ENCODE measurements at places on chromosomes 6 and 20. TPM values are rescaled to one million over a fixed set of nuclear protein-coding genes. Genes with fewer than 3 reads are reported as not detected.

Gene KIZ
- 25.0 TPM for total RNA-seq

Gene MAPK13
- 21.9 TPM for total RNA-seq

Gene DEFB115
- not detected for total RNA-seq

Gene OR2B6
- not detected for total RNA-seq

Gene DUSP15
- total RNA-seq = 2.5 TPM

Gene HLA-DQB1
- 3.2 TPM for total RNA-seq

Gene KIF25
- not detected for total RNA-seq

Gene NNAT
- total RNA-seq = 8.3 TPM

Gene TGM2
- total RNA-seq = 92.8 TPM

Gene GSTA5
- total RNA-seq = not detected

Gene LPA
- total RNA-seq = 0.49 TPM

Gene DZANK1
- total RNA-seq = 2.9 TPM

Gene CYP39A1
- total RNA-seq = 5.4 TPM

Gene ZNF512B
- total RNA-seq = 10.3 TPM

Gene LAMA4
- 56.5 TPM for total RNA-seq

Gene SLPI
- 431 TPM for total RNA-seq

- DNase-seq = no peak
Measured at GRCh38 chr6:50925548-50925947, 106.9 kb downstream of the TFAP2B start.

- no peak for DNase-seq
Measured at GRCh38 chr20:47508278-47508677, 6.6 kb downstream of the NCOA3 start.

DNA sequence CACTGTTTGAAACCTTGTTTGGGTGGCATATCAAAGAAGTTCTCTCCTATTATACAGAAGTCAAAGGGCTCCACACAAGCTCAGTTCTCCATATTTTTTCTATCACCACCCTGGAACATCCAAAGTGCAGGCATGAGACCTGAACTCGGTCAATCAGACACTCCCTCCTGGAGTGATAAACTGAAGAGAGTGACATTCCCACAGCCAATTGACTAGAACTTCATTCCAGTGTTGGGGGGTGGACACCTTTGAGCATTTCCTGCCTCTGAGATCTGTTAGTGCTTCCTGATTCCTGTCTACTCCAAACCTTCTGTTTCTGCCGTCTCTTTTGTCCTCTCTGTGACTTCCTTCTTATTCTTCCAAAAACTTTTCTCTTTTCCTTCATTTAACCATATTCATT lies 220.7 kb upstream of the NOX3 start:
- DNase-seq = no peak

- DNase-seq = no peak
Measured at GRCh38 chr20:53345536-53346334, 247.9 kb downstream of the ZNF217 start.

GRCh38 chr6:44564906-44565524 lies 177.5 kb downstream of the CDC5L start:
- DNase-seq = no peak

GRCh38 chr6:37172912-37173492 lies 3.0 kb downstream of the PIM1 start:
- no peak for DNase-seq

DNA sequence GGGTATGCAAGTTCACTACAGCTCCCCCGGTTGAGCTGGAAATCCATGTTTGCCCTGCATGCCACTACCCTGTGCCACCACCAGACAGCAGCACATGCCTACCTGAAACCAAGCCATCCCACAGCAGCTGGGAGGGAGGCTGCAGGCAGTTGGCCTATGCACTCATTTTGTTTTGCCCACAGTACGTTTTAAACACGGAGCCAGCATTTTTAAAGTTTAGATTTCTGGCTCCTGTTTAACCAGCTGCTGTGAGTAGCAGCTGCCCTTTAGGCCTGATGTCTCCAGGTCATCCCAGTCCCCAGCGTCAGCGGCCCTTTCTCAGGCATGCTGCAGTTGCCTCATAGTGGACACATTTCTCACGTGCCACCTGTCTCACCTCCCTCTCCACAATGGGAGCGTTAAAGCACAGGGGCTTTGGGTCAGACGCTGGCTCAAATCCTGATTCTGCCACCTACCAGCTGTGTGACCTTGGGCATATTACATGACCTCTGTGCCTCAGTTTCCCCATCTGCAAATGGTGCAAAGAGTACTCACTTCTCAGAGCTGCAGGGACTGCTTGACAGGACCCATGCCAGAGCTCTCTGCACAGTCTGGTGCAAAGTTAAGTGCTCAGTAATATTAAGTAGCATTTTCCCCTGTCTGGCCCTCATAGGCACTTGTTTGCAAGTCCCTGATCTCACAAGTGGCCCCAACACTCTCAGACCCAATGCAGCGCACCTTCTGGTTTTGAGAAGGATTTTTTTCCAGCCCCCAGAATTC lies 8.2 kb upstream of the UBE2V1 start:
- DNase-seq = no peak

DNA sequence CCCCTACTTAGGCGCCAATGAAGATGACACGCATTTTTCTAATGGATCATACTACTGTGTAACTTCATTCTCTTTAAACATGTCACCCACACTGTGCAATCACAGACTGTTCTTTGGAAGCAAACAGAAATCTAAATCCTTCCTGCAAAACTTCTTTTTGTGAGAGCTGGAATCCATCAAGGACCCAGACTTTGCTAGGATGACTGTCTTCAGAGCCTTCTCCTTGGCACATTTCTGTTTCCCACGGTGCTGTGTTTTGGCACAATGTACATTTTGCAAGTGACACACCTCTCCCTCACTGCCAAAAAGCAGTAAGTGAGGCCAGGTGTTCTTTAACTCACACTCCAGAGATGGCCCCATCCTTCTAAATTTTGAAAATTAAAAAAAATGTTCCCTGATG lies 21.7 kb upstream of the TAGAP start:
- DNase-seq = no peak

- no peak for DNase-seq
Measured at GRCh38 chr6:63527658-63528514, 44.4 kb upstream of the LOC128125822 start.

GRCh38 chr6:70884074-70884983 lies 72.5 kb downstream of the B3GAT2 start:
- no peak for DNase-seq

DNA sequence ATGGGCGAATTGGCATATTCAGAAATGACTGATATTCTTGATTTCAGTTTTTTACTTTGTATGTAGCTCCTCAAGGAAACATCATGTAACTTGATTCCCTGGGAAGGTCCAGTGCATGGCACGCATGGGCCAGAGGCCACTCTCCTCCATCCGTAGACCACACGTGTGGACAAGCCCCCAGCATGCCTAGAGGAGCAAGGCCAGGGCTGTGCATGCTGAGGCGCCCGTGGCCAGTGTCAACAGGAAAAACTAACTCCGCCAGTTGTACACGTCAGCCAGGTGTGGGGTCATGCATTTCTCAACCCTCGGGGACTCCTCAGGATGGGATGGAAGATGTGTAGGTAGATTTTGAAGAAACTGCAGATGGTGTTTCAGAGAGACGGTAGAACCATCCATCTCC lies 37.8 kb upstream of the CD93 start:
- no peak for DNase-seq

- DNase-seq = no peak
Measured at GRCh38 chr20:45998761-45999160, 9.9 kb upstream of the MMP9 start.

GRCh38 chr6:91447530-91448254 lies 860.8 kb upstream of the MAP3K7 start:
- no peak for DNase-seq

GRCh38 chr6:136859430-136859829 lies 37.0 kb downstream of the PEX7 start:
- no peak for DNase-seq

- no peak for DNase-seq
Measured at GRCh38 chr6:72554761-72555221, 67.1 kb upstream of the KCNQ5 start.

GRCh38 chr6:80217794-80218193 lies 111.3 kb downstream of the BCKDHB start:
- DNase-seq = no peak

DNA sequence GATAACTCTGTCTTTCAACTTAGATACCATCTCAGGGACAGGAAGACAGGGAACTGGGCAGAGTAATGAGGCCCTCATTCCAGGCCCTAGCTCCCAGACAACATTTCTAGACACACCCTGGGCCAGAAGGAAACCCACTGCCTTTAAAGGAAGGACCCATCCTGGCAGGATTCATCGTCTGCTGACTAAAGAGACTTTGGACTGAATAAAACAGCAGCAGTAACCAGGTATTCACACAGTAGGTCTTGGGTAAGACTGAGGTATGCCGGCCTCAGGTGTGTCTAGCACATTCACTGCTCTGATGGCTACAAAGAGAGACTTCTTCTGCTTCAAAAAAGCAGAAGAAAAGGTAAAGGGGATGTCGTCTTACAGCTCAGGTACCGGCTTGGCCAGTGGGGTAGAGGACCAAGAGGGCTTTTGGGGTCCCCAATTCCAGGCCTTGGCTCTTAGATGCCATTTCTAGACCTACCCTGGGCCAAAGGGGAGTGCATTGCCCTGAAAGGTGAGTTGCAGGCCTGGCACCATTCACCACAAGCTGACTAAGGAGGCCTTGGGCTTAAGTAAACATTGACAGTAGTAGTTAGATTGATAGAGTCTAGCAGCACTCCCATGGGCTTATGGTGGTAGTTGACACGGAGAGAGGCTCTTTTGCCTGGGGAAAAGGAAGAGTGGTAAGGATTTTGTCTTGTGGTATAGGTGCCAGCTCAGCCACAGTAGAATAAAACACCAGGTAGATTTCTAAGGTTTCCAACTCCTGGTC lies 13.4 kb downstream of the SNX14 start:
- no peak for DNase-seq

GRCh38 chr6:162941128-162941527 lies 213.4 kb downstream of the PACRG start:
- no peak for DNase-seq

DNA sequence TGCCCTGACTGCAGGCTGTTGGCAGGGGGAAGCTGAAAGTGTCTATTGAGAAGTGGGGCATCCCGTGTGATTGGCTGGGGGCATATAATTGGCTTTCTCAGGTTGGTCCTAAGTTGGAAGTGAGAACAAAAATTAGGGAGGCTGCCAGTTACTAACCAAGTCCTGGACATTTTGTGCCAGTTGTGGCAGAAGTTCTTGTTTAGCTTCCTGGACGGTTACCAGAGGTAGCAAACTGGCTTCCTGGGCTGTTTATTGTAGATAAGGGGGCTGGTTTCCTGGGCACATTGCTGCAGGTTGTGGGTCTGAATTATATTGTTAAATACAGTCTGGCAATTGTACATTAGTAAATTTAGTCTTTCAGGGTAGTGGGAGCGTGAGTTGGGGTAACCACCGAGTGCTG lies 50.6 kb upstream of the SLC2A12 start:
- no peak for DNase-seq

DNA sequence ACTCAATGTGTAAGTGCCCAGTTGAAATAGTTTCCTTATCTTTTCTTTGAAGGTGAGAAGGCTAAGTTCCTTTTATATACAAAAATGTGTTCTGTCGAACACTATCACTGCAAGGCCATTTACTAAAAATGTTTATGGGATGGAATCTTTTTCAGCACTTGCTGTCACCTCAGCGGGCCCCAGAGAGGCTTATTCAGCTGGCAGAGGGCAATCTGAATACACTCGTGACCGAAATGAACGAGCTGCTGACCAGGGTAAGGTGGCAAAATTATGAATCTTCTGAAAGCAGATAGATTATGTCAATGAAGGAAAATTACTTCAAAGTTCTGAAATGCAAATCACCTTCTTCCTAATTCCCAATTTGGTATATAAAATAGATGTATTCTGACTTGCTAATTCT lies 340.2 kb downstream of the ARHGAP18 start:
- DNase-seq = no peak

GRCh38 chr20:37337208-37337991 lies 8.5 kb upstream of the SRC start:
- no peak for DNase-seq

- DNase-seq = no peak
Measured at GRCh38 chr6:124131259-124131658, 327.6 kb downstream of the NKAIN2 start.

DNA sequence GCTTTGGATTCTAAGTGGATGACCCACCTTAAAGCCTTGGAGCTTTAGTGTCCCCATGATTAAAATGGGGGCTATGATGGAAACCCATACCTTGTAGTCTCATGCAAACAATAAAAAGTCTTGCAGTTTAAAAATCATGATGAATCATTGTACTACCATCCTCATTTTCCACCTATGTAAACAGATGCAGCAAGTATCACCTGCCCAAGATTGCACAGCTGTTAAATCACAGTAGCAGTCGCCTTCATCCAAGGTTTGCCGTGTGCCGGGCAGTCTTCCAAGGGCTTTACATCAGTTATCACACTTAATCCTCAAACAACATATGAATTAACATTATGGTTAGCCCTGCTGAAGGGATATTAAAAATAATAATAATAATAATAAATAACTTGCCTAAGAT lies 210.3 kb downstream of the FOXA2 start:
- no peak for DNase-seq

- no peak for DNase-seq
Measured at GRCh38 chr6:13492357-13492756, 5.0 kb upstream of the GFOD1 start.

- no peak for DNase-seq
Measured at GRCh38 chr6:71406865-71407860, 118.6 kb downstream of the OGFRL1 start.

- DNase-seq = no peak
Measured at GRCh38 chr6:111864138-111865048, 8.9 kb downstream of the FYN start.

DNA sequence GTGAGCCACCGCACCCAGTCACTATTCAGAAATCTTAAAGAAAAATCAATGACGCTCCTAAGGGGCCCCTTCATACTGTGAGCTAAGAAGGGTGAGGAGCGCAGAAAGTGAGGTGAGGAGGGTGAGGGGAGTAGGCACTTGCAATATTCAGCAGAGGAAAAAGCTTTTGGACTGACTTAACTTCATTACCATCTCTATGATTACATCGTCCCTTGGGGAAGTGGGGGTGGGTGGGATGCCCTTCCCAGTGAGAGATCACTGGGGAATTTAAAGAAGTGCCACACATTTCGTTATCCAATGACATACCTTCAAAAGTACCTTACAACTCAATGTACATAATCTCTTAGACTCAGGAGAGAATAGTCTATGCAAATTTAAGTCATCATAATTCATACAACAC lies 46.5 kb downstream of the SMLR1 start:
- no peak for DNase-seq

DNA sequence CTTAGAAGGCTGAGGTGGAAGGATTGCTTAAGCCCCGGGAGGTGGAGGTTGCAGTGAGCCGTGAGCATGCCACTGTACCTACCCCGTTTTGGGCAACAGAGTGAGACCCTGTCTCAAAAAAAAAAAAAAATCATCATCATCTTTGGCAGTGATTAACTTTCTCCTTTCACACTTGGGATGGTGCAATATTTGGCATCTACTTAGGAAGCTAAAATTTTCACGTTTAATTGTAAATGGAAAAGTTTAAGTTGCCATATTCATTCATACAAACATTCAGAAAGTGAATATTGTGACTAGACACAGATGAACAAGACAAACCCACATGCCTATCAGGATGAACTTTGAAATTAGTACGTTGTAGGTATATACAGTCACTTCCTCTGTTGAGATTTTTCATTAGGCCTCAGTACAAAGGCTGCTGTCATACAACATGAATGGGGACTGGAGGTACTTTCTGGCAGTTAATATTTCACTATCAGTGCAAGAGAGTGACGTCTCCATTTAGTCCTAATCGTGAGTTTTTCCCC lies 10.3 kb downstream of the TOP1 start:
- DNase-seq = no peak

- no peak for DNase-seq
Measured at GRCh38 chr6:26249707-26249956, 115.4 kb upstream of the BTN3A2 start.

Measured in vagina (tissue), 2 donors.